Activated CD4-positive, alpha-beta T cell treated with anti-CD3 and anti-CD28 coated beads, Interleukin-2, amount 50 U/mL, for 24 hours (primary cell): ENCODE measurements at places on chromosomes 13 and 19.

GRCh38 chr19:4557971-4558941, 1.2 kb downstream of the SEMA6B start:
- DNase-seq: no peak

GRCh38 chr13:28299916-28300315, 161.6 kb downstream of the PAN3 start:
- no peak for DNase-seq

GRCh38 chr13:24348797-24349515, 39.6 kb downstream of the C1QTNF9 start:
- DNase-seq: no peak

DNA sequence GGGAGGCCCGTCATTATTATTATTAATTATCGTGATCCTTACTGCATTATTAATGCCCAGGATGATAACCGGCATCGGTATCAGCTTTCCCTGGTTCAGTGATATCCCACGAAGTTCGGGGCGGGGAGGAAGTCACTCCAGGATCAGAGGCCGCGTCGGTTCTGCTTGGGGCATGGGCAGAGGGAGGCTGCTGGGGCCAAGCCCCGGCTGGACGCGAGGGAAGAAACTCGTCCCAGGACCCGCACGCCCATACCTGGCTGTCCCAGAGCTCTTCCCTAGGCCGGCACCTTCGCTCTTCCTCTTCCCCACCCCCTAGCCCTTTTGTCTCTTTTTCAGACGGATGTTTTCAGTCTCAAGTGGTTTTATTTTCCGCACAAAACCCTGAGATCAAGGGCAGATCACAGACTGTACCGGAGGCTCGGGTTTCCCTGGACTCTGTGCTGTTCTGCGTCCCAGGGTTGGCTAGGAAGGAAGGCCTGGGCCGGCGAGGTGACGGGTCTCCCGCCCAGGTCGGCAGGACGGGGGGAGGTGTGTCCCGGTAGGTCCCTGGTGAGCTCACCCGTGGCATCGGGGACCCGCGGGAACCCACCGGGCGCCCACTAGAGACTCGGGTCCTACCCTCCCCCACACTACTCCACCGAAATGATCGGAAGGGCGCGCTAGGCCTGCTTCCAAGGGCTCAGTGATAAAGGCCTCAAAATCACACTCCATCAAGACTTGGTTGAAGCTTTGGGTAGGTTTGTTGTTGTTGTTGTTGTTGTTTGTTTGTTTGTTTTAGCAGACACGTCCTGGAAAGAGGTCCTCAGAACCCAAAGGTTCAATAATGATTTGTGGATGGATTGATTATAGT, 7.9 kb downstream of the ZIC2 start:
- DNase-seq: no peak

DNA sequence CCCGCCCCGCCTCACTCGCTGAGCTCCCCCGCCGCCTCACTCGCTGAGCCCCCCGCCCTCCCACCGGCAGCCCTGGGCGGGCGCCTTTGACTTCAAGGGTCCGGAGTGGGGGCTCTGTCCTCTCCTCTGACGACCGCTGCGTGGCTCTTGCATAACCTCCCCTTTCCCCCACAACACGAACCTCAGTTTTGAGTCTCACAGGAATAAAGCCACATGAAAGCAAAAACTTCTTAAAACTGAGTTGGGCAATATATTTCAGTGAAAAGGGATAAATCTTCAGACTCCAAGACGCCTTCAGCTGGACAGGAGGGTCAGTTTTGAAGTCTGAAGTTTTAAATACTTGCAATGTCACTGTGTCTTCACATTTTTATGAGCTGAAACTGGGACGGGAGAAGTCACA, 70.6 kb upstream of the C13orf46 start:
- DNase-seq: no peak

DNA sequence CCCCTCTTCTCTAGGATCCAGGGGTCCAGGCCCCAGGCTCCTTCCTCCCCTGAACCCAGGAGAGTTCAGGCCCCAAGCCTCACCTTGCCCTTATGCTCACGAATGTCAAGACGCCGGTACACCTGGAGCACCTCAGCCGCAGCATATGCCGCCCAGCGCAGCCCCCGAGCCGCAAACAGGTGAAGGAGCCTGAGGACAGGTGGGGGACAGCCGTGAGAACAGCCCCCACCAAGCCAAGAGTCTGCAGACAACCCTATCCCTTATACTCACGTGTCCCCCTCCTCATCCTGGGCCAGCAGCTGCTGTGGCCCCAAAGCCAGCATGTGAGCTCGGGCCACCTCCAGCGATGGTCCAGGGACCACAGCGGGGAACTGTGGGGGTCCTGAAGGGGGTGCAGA, 3.7 kb downstream of the NFKBID start:
- DNase-seq: no peak
